ENCODE measurements at places on chromosomes 6 and 20.

- H3K27ac ChIP-seq = no peak overlapping the region
- DNase-seq = no peak
- H3K4me3 ChIP-seq = no peak overlapping the region
- H3K27me3 ChIP-seq = peaks cover 5% of the 10 kb centered on the region
These were observed 14.4 kb upstream of the TRIB3 start for GRCh38 chr20:366041-366718.

DNA sequence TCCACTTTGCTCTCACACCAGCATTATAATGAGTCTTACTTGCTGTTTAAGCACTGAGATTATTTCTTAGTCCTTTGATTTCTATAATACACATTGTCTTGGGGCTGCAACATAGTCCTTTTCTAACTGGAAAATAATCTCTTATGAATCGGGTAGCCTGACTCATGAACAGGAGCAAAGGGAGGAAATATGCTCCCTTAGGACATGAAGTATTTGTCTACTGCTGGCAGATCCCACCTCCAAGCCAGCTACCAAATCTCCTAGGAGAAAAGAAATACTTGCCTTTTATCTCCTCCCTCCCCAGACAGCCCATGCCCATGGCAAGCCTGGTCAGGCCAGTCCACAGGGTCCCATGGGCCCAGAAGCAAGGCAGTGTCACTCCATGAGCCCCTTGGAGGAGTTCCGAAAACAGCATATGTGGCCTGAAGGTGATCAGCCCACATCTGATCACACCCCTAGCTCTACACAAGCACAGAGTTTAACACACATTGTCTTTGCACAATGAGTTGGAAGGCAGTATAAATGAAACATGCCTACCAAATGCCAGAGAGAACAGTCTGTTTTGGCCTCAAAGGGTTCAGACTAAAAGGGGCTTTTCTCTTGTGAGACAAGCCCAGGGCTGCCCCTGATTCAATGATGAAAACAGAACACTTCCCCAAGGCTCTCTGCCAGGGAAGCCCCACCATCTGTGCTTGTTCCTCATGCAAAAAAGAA is 37.1 kb upstream of the SLC4A11 start:
- DNase-seq = no peak
- H3K36me3 ChIP-seq = peaks cover 27% of the 10 kb centered on the region
- H3K4me1 ChIP-seq = no peaks in the 10 kb centered on the region
- H3K27ac ChIP-seq = no peak overlapping the region
- H3K4me3 ChIP-seq = no peak overlapping the region
- no peaks in the 10 kb centered on the region for H3K27me3 ChIP-seq

- H3K4me1 ChIP-seq = peaks cover 41% of the 10 kb centered on the region
- H3K27ac ChIP-seq = peak overlapping the region; percentile 13
- H3K36me3 ChIP-seq = peaks cover 22% of the 10 kb centered on the region
- H3K27me3 ChIP-seq = no peaks in the 10 kb centered on the region
These were observed 1.2 kb downstream of the NAA20 start for GRCh38 chr20:20018366-20018765.

DNA sequence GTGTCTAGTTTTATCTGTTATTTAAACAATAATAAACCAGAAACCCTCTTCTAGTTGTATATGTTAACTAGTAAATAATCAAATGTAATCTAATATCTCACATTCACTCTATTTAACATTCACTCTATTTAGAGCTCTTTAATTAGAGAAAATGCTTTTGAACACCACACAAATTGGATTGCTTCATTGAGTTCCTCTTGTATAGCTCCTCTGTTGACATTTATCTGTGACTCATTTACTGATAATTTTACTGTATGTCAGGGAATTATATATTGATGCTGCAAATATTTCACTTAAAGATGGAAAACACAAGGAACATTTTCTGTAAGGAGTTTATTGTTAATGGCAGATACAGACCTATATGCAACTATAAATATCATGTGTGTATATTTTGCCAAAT is 594.6 kb downstream of the COL12A1 start:
- H3K4me1 ChIP-seq = no peaks in the 10 kb centered on the region
- H3K36me3 ChIP-seq = no peaks in the 10 kb centered on the region
- no peaks in the 10 kb centered on the region for H3K27me3 ChIP-seq
- no peak for DNase-seq
- no peak overlapping the region for H3K27ac ChIP-seq

DNA sequence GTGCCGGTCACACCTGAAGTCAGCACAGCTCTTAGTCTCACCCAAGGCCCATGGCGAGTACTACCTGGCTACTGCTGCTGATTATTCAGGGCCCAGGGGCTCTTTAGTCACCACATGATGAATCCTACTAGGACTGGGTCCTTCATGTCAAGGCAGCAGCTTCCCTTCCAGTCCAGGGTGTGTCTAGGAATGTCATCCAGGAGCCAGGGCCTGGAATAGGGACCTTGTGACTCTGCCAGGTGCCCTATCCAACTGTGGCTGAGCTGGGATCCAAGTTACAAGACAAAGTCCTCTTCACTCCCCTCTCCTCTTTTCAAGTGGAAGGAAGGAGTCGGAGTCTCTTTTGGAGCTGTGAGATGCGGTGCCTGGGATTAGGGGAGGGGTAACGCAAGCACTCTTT is 85.5 kb downstream of the CFAP61 start:
- H3K27ac ChIP-seq = no peak overlapping the region
- no peak for DNase-seq
- H3K27me3 ChIP-seq = peaks cover 15% of the 10 kb centered on the region
- no peaks in the 10 kb centered on the region for H3K36me3 ChIP-seq
- no peaks in the 10 kb centered on the region for H3K4me1 ChIP-seq

DNA sequence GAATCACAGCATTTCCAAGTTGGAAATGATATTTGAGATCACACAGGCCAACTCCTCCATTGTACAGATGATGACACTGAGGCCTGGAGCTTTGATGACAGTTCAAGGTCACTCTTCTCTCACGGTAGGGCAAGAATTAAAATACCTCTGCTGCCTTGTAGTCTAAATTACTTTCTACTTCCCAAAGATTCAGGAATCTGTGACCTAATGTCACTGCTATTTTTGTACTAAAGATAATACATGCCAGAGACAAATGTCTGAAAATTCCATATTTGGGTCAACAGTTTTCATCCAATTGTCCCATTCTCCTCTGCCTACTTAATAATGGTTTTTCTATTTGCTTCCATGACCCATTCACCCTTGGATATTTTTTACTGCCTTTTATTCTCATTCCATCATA is 160.0 kb downstream of the SOD2 start:
- DNase-seq = no peak
- no peak overlapping the region for H3K27ac ChIP-seq
- H3K36me3 ChIP-seq = no peaks in the 10 kb centered on the region
- no peaks in the 10 kb centered on the region for H3K4me1 ChIP-seq

- H3K4me1 ChIP-seq = peaks cover 30% of the 10 kb centered on the region
- no peaks in the 10 kb centered on the region for H3K36me3 ChIP-seq
- no peak for DNase-seq
- peak overlapping the region; percentile 83 for H3K4me3 ChIP-seq
- no peaks in the 10 kb centered on the region for H3K27me3 ChIP-seq
These were observed 20.2 kb upstream of the RREB1 start for GRCh38 chr6:7087491-7087979.

- DNase-seq = no peak
- no peaks in the 10 kb centered on the region for H3K27me3 ChIP-seq
- no peak overlapping the region for H3K27ac ChIP-seq
- H3K36me3 ChIP-seq = no peaks in the 10 kb centered on the region
These were observed 330.8 kb downstream of the BCKDHB start for GRCh38 chr6:80437221-80437620.

GRCh38 chr20:57871237-57871632 is 161.4 kb upstream of the PMEPA1 start:
- H3K4me1 ChIP-seq = no peaks in the 10 kb centered on the region
- H3K27ac ChIP-seq = no peak overlapping the region
- no peaks in the 10 kb centered on the region for H3K36me3 ChIP-seq
- H3K27me3 ChIP-seq = peaks cover 38% of the 10 kb centered on the region
- H3K4me3 ChIP-seq = no peak overlapping the region

GRCh38 chr6:14286144-14286543 is 168.6 kb downstream of the CD83 start:
- peaks cover 26% of the 10 kb centered on the region for H3K4me1 ChIP-seq
- H3K4me3 ChIP-seq = no peak overlapping the region
- DNase-seq = no peak
- H3K36me3 ChIP-seq = peaks cover 2% of the 10 kb centered on the region

DNA sequence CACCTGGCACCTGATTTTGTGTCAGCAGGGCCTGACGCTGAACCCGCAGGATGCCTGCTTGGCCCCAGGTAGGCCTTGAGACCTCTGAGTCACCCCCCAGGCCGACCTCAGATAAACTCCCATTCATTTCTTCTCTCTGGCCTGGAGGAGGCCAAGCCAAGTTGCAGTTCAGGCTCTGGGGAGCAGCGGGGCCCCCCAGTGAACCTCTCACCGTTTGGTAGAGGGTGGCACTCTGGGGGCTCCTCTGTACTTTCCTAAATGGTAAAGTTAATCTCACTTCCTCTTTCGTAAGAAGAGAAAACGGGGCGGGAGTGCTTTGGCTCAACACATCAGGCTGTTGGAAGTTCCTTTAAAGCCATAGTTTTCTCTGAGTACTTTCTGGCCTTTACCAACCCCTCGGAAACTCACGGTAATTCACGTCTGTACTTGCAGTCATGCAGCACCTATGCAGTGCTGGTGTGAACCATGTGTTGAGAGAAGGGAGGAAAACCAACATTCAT is 2.8 kb downstream of the SIRPA start:
- H3K27ac ChIP-seq = peak overlapping the region; percentile 87
- H3K4me1 ChIP-seq = peaks cover 57% of the 10 kb centered on the region
- H3K4me3 ChIP-seq = peak overlapping the region; percentile 68
- H3K27me3 ChIP-seq = no peaks in the 10 kb centered on the region
- H3K36me3 ChIP-seq = peaks cover 5% of the 10 kb centered on the region

DNA sequence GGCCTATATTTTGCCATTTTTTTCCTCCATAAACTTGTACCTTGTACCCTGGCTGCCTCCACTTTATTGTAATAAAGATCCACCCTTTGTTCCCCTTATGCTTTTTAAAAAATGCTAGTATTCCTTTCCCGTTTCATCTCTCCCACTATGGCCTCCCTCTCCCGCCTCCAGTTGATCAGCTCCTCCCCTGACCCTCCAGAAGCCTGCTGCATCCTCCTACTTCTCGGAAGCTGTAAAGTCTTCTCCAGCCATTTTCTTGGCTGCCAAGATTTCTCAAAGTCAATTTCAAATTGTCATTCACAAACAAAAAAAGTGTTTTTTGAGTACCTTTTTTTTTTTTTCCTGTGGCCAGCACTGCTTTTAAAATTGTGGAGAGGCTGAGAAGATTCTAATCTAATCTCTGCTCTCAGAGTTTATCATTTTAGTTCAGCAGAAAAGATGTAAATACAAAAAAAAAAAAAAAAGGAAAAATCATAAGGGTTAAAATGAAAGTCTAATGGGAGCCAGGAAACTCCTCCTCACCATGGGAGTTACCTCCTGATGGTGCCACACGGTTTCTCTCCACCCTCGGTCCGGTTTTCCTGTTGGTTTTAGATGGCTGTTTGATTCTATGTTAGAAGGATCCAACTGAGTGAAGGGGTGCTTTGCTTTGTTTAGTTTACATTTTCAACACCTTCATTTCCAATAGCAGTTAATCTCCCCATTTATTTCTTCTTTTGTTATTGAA is 103.0 kb upstream of the KCNK16 start:
- H3K27me3 ChIP-seq = peaks cover 10% of the 10 kb centered on the region
- H3K36me3 ChIP-seq = no peaks in the 10 kb centered on the region
- no peaks in the 10 kb centered on the region for H3K4me1 ChIP-seq
- H3K4me3 ChIP-seq = no peak overlapping the region

GRCh38 chr20:32891926-32892660 is 33.4 kb downstream of the EFCAB8 start:
- no peak for DNase-seq
- H3K27me3 ChIP-seq = no peaks in the 10 kb centered on the region
- no peaks in the 10 kb centered on the region for H3K36me3 ChIP-seq
- no peaks in the 10 kb centered on the region for H3K4me1 ChIP-seq
- H3K27ac ChIP-seq = no peak overlapping the region

GRCh38 chr6:68638230-68638900 is 3.3 kb downstream of the ADGRB3 start:
- no peak for DNase-seq
- H3K4me3 ChIP-seq = no peak overlapping the region
- no peak overlapping the region for H3K27ac ChIP-seq
- peaks cover 23% of the 10 kb centered on the region for H3K4me1 ChIP-seq

DNA sequence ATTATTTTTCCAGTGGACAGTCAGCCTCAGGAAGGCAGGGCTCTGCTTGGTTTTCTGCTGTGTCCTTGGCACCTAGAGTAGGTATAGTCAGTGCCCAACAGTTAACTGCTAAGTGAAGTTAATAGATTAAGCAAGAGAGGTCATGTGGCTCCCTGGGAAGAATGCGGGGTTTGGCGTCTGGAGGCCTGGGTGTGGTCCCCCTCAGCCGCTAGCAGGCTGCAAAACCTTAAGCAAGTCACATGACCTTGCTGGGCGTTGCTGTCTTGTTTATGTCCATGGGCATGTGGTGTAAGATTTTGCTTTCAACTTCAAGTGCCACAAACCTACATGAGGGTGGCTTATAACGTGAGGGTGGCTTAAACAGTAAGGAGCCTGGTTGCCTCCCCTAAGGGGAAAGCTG is 75.5 kb upstream of the SCP2D1 start:
- peaks cover 3% of the 10 kb centered on the region for H3K36me3 ChIP-seq
- no peak overlapping the region for H3K27ac ChIP-seq
- DNase-seq = no peak
- peaks cover 11% of the 10 kb centered on the region for H3K4me1 ChIP-seq
- H3K4me3 ChIP-seq = no peak overlapping the region
- no peaks in the 10 kb centered on the region for H3K27me3 ChIP-seq

DNA sequence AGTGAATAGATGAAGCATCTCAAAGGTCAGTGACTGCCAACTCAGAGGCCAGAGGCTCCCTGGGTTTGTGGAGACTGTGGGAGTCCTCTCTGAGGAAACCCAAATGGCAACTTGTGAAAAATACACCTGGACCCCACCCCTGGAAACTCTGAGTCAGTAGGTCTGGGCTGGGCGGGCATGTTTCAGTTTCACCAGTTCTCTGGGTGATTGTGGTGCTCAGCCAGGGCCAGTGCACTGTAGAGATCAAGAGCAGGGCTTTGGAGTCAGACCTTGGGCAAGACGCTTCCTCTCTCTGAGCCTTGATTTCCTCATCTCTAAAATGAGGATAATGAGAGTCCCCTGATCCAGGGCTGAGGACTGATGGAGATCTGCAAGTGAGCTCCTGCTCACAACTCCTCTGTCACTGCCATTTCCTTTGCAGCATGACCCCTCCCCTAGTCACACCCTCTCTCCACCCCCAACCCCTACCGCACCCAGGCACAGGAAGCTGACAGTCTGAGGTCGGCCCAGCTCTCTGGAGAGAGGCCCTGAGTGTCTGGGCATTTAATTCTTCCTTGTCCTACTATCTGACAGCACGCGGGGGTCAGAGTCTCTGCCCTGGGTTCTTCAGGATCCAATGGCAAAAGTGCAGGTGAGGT is 5.1 kb downstream of the DEF6 start:
- peak; percentile 69 for DNase-seq
- H3K27ac ChIP-seq = peak overlapping the region; percentile 97
- peaks cover 73% of the 10 kb centered on the region for H3K4me1 ChIP-seq
- no peaks in the 10 kb centered on the region for H3K27me3 ChIP-seq
- peaks cover 24% of the 10 kb centered on the region for H3K36me3 ChIP-seq
